ENCODE measurements at places on chromosomes 3 and 15. TPM values are rescaled to one million over a fixed set of nuclear protein-coding genes. Genes with fewer than 3 reads are reported as not detected.
A peak's percentile ranks its signal among the peaks of the same experiment; 100 is the strongest.

Gene VPS39
- 77.5 TPM for total RNA-seq

Gene DPPA2
- total RNA-seq, result not detected

Gene CXCR6
- total RNA-seq, result 17.6 TPM

DNA sequence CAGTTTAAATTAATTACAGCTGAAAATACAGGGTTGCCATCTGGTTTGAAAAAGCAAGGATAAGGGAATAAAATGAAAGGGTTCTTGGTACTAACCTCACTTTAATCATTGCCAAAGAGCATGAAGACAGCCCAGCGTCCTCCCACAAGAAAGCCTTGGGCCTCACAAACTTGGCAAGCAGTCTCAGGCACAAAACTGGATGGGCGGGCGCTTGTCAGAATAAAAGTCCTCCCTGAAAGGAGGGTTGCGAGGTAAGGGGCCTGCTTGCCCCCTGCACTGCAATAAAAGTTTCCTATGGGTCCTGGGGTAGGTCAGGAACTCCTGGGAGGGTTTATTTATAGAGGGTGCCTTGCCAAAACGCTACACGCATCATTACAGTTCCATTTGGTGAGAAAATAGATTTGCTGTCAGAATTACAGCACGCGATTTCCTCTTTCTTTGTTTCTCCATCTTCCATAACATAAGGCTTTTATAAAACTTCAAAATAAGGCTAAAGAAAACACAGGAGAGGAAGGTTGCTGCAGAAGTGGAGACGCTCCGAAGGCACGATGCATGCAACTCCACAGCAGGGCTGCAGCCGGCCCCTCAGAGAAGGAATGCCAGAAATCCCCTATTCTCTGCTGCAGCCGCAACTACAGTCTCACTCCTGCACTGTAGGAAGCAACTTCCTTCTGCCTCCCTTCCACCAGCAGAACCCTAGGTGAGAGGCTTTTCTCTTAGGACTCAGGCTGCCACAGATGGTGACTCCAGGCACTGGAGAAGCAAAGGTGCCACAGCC lies 61.3 kb downstream of the VGLL4 start:
- peaks cover 27% of the 10 kb centered on the region for H3K4me1 ChIP-seq
- no peaks in the 10 kb centered on the region for H3K27me3 ChIP-seq
- H3K4me3 ChIP-seq, result peak overlapping the region; percentile 23
- no peak overlapping the region for H3K27ac ChIP-seq

Measured in activated CD4-positive, alpha-beta T cell treated with anti-CD3 and anti-CD28 coated beads, Interleukin-2, amount 10 ng/mL, durations not matched to agents 7 days and 5 days (primary cell).